Activated T-cell treated with anti-CD3 and anti-CD28 coated beads for 48 hours (primary cell): ENCODE measurements at places on chromosomes 13 and 19.

DNA sequence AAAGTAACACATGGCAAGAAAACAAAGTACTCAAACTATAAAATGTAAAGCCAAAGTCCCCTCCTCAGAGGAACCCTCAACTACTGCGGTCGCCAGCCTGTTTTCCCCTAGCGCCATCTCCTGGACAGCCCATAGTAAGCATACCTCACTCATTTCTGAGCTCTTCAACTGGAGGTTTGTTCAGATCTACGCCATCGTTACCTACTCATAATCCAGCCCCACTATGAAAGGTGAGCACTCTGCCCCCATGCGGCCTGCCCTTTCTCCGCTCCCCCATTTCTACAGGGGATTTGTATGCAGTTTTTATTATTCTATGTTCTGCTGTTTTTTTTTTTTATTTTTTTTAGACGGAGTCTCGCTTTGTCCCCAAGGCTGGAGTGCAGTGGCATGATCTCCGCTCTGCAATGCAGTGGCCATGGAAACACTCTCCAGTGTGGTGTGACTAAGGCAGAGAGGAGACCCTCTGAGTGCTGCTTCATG is 26.2 kb downstream of the OPA3 start:
- peak; percentile 53 for DNase-seq

DNA sequence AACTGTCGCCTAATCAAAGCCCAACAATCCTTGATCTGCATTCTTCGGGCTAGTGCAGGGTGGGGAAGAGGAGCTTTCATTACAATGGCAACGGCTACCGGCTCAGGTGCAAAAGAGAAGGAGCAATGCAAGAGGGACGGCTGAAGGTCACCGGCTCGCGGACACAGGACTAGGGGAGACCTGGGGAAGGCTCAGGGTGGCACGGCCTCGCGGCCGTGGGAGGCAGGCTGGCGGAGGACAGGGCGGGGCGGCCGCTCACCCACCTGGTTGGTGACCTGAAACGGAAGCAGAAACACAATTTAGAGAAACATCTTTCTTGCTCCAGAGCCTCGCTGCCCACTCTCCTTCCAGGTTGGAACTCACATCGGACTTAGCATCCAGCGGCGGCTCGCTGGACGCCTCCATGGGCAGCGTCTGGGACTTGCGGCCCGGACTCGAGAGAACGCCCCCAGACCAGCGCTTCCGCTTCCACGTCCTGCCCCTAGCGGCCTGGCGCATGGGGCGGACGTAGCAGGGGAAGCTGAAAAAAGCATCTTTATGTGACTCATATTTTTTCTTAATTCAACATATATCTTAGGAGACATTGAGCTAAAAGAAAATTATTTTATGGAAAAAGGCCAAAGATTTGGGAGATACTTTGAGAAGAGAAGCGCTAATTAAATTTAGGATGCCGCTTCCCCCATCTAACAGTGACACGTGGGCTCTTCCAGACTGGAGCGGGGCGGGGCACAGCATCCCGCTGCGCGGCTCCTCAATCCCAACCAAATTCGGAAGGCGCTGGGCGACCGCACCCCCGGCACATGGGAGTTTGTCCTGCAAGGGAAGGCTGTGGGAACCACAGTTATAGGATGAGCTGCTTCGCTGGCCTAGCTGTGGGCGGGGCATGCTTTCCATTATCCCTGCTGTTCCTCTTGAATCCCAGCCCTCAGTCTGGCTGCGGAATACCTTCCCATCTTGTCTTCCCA is at the start of gene COMMD6:
TSS of gene COMMD6 (minus strand) at position 441 of the 965 bp plus-strand sequence. CDS start at position 405, 36 bp downstream.
- peak; percentile 57 for DNase-seq

DNA sequence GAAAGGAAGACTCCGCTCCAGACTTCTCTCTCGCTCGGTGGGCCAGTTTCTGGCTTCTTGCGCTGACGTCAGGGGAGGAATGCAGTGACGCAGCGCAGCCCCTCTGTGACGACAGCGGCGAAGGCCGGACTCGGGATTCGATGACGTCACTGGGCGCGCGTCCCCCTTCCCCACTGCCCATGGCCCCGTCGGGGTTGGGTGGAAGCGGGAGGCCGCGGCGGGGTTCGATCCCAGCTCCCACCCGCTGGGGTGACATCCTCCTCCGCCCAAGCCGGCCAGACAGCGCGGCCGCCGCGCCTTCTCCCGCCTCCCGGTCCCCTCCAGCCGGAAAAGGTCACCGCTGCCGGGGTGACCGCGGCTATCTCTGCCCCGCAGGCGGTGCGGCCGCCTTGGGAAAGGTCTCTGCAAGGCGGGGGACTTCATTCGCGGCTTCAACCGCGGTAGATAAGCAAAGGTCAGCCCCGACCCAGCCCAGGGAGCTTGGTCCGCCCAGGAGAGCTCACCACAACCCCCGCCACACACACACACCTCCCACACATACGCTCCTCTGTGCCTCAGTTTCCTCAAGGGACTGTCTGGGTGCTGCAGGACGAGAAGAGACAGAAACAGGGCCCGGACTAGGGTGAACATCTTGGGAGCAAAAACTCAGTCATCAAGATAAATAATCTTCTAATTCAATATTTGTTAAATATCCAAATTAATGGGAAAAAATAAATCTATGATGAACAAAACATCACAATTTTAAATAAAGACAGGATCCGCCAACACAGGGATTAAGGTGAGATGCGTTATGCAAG is 844 bp upstream of the RFX1 start:
- DNase-seq: no peak

GRCh38 chr13:70694996-70695715 is 586.9 kb upstream of the KLHL1 start:
- DNase-seq: no peak

GRCh38 chr19:11399667-11400066 is 15.6 kb upstream of the EPOR start:
- DNase-seq: no peak

DNA sequence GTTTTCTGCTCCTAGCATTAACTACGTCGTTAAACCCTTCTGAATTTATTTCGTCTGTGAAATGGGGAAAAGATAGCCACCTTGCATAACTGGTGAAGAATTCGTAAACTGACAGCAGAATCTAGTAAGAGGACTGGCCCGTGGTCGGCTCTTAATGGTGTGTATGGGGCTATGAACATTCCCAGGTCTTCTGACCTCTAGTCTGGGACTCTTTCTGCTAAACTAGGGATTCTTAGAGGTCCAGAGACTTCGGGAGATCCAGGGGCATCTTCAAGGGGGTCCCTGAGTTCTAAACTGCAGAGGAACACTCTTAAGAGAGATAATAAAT is 231.1 kb upstream of the SERP2 start:
- DNase-seq: no peak

GRCh38 chr19:11982526-11982925 is 17.7 kb downstream of the ZNF763 start:
- DNase-seq: no peak

DNA sequence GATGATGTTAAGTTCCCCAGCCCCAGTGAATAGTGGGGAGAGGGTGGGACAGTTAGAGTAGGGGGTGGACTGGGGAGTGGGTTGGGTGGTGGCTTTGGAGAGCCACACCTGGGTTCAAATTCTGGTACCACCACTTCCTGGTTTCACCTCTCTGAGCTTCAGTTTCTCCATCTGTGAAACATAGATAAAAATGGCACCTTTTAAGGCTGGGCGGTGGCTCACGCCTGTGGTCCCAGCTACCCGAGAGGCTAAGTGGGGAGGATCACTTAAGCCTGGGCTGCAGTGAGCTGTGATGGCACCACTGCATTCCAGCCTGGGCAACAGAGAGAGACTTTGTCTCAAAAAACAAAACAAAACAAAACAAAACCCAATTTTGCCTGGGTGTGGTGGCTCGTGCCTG is 5.9 kb downstream of the VAV1 start:
- DNase-seq: no peak

- DNase-seq: peak; percentile 49
These were observed 15.4 kb upstream of the MATK start for GRCh38 chr19:3801412-3802096.
